ENCODE measurements at places on chromosomes 1 and 21.

- DNase-seq: no peak
Observed at GRCh38 chr1:154807048-154807591, 63.0 kb downstream of the KCNN3 start.

DNA sequence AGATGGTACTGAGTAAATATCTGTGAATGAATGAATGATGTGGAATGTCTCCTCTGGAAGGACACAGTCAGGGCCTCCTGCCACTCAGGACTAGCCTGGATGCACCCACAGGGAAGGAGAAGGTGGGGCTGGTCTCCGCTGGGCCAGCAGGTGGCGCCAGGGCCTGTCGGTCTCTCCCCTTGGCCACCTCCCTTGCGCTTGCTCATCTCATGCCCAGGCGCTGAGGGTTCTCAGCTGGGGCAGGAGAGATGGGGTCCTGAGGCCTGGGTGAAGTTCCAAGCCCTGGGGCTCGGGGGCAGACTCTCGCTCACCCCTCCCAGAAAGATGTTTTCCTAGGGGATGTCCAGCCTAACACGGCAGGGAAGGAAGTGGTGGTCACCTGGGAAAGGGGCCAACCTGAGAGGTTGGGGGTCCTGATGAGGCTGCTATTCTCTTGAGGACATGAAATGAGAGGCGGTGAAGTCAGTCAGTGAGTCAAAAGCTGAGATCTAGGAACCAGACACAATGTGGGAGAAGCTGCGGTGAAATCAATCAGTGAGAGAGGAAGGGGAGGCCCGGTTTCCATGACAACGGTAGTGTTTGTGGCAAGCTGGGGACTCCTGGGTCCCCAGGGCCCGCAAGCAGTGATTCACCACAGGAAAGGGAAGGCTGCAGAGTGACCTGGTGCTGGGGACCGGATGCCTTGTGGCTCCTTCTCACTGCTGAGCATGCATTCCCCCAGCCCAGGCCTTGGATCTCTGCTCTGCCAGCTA is 14.6 kb upstream of the MEX3A start:
- peak; percentile 54 for DNase-seq

- DNase-seq: peak; percentile 33
Observed at GRCh38 chr1:226001963-226002666, 3.0 kb upstream of the SDE2 start.

DNA sequence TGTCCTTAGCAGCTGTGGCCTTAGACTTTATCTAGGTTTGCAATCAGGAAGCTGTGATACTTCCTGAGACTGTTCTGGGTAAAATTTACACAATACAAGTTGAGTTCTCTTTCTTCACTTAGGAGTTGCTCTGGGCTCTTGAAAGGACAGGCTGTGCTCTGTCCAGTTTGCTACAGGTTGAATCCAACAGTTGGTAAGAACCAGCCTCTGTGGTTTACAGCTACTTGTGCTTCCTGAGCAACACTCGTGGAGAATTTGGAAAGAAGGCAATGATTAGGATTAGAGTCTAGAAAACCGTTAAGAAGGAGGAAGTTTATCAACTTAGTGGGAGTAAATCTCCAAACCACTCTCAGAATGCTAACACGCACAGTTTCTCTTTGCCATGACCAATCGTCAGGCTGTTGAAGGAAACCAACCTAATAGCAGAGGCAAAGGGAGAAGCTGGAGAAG is 26.8 kb downstream of the GFI1 start:
- no peak for DNase-seq

DNA sequence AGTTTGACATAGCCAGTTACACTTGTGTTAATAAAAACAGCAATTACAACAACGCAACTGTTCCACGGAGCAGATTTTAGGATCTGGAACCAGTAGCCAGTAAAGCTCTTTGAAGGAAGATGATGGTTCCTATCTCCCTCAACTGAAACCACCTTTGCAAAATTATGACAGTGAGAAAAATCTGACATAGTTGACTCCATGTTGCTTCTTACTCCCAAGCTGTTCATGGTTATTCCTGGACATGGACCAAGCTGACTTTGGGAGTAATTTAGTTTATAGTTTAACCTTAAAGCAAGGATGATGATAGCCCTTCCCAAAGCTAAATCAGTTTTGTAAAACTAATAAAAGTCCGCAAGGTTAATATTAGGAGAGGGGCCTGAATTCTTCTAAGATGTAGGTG is 518.0 kb upstream of the ZP4 start:
- DNase-seq: no peak

DNA sequence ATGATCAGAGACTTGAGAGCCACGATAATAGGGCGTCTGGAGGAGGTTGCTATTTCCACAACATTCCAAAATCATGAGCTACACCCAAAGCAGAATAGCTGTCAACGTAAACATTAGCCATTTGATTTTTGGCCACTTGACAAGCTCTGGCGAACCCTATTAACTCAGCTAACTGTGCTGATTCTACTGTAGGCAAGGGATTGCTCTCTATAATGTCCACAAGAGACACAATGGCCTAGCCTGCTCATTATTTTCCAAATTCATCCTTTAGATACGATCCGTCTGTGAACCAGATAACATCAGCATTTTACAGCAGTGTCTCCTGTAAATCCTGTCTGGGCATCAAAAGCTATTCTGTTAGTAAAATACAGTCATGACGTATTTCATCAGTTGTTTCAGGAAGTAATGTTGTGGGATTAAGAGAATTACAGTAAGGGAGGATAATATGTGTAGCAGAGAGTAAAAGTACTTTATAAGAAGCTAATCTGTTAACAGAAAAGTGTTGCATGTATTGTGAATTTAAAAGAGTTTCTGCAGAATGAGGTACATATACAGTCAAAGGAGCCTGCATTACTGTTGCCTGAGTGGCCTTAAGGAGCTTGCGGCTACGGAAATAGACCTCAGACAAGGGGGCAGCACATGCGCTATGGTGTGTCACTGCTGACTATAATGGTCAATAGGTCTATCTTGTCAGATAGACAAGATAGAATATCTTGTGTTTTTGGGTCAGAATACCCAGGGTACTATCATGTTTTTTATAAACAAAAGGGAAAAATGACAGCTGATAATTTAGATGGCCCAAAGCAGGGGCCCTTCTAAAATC is 44.9 kb upstream of the TINAGL1 start:
- no peak for DNase-seq

DNA sequence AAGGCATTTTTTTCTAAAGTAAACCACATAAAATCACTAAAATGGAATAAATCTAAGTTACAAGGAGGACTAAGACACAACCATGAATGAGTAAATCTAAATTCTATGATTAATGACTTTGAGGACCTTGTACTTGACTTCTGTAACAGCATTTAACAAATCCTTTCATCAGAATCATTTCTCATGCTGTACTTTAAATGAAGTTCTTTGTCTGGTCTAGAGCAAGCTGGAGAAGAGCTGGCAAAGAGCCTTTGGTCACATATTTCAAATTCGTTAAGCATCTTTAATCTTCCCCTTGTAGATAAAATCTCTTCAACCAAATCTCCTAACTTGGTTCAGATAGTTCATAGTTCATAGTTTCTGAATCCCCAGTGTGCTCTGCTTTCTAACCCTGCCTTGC is 405.4 kb downstream of the PTPRC start:
- no peak for DNase-seq

DNA sequence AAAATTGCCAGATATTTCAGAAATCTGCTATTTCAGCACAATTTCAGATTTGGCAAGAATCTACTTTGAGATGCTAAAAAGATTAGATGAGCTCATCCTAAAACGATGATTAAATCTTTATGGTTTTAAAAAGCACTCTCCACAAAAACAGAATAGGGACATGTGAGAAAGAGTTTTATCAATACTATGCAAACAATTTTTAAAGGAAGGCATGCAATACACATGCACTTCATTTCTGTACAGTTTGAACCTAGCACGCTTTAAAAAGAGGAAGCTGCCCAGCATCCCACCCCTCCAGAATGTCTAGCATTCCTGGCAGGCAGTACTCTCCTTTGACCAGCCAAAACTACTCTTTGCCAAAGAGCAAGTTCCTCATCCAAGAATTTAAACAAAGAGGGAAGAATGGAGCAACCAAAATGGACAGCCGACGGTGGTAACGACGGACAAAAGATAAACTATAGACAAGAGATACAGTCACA is 1.3 kb downstream of the ARHGAP29 start:
- DNase-seq: no peak

DNA sequence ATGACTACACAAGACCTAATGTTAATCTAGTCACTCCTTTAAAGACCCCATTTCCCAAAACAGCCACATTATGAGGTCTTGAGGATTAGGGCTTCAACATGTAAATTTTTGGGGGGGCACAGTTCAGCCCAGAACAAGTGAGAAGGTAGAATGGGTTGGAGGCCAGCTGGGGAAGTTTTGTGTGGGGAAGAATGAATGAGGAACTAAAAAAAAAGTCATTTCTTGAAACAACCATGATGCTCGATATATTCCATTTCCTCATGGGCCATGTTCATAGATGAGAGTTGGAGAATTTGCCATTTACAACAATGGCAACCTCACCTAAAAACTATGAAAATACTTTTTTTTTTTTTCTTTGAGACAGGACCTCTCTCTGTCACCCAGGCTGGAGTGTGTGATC is 14.5 kb downstream of the NLRP3 start:
- DNase-seq: no peak

DNA sequence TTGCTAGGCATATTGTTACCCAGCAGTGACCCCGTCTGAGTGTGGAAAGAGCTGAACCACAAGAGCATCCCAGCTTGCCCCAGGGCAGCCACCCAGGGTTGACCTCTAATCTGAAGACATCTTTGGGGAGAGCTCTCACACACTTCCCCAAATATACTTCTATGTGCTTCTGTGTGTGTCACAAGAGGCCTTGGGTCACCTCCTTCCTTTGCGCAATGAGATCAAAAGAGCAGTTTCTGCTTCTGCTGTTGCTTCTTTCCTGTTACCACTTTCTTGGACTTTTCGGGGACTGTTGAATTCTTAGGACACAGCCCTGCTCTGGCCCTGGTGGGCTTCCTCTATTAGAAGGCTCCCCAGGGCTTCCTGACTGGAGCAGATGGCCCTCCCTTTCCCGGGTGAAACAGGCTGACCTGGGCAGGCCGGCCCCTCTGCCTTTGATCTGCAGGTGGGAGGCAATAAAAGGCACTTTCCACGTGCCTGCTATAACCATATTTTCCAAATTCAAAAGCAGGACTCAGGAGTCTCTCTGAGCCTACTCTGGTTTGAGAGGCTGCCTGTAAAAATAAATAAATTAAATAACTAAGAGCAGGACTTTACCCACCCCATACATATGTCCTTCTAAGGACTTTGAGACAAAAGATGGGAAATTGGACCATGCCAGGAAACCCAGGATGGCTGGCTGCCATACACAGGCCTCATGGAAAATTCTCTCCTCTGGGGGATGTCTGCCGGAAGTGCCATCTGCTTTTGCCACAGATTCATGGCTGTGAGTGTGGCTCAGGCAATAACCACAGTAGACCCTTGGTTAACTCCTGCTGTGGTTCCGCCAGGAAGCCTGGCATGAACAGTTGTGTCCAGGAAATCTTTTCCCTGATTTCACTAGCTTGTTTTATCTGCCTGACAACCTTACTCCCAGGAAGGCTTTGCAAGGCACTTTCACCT is 28.3 kb upstream of the RCSD1 start:
- DNase-seq: no peak

GRCh38 chr1:192905049-192905448 is 96.2 kb downstream of the RGS2 start:
- DNase-seq: no peak

GRCh38 chr1:30880678-30881318 is 27.8 kb downstream of the SDC3 start:
- no peak for DNase-seq

DNA sequence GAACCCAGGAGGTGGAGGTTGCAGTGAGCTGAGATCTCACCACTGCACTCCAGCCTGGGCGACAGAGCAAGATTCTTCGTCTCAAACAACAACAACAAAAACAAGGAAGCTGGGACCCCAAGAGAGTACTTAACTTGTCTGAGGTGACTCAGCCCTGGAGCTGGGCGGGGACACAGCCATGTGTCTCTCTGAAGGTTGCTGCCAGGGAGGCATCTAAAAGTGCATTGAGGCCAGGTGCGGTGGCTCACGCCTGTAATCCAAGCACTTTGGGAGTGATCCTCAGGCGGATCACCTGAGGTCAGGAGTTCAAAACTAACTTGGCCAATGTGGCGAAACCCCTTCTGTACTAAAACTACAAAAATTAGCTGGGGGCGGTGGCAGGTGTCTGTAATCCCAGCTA is 7.7 kb downstream of the IFI6 start:
- no peak for DNase-seq

- DNase-seq: no peak
Observed at GRCh38 chr1:162033428-162033827, 9.8 kb upstream of the OLFML2B start.

GRCh38 chr1:186303911-186304310 is 71.1 kb downstream of the TPR start:
- no peak for DNase-seq
